Psoas muscle (tissue), 8 donors: ENCODE measurements at places on chromosomes 2 and 18.

- no peak for DNase-seq
Measured at GRCh38 chr2:39232141-39232540, 11.6 kb downstream of the CDKL4 start.

DNA sequence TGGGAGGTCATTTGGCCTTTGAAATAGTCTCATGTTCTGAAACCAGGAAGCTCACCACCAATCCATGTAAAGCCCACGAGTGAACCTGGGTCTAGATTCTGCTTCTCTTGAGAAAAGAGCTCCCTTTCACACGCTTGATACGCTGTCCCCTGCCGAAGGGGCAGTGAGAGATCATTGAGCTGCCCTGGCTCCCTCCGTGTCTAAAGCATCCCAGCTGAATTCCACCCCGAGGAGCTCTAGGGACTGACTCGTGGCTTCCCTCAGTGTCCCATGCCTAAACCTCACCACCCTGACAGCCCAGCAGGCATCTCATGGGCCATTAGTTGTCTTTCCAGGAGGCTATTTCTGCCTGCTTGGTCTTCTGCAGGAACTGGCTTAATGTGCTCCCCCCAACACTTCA is 68.6 kb downstream of the COL6A3 start:
- no peak for DNase-seq

DNA sequence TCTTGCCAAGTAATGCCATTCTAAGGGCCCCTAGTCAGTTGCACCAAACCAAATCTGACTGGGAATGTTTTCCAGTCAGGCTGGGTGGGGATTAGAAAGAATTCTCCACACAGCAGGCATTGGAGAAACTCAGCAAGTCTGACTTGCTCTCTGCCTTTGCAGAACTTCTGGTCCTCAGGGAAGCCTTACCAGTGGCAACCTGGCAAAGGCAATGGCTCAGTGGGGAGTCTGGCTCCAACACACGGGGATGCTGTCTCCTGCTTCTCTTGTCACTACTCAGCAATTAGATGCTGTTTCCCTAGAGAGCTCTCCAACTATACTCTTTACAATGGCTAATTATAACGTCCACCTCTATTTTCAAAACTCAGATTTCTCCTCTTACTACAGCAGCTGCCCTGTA is 810.7 kb downstream of the LRRTM4 start:
- no peak for DNase-seq

- no peak for DNase-seq
Measured at GRCh38 chr2:177183860-177184259, 28.7 kb upstream of the HNRNPA3 start.

DNA sequence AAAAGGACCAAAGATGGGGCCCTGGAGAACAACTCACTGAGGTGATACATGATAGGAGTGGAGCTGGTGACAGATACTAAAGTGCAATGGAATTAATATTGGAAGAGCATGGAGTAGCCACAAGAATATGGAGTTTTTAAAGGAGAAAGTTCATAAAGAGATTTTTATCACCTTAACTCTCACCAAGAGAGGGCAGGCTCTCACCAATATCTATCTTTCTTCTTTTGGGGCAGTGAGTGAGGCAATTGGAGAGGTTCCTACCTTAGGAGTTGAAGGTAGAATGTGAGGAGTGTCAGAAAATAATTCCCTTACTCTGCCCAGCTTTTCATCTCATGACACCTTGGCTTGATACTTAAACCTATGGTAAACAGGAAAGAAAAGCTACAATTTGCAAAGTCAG is 233.7 kb upstream of the CWC22 start:
- DNase-seq = no peak

DNA sequence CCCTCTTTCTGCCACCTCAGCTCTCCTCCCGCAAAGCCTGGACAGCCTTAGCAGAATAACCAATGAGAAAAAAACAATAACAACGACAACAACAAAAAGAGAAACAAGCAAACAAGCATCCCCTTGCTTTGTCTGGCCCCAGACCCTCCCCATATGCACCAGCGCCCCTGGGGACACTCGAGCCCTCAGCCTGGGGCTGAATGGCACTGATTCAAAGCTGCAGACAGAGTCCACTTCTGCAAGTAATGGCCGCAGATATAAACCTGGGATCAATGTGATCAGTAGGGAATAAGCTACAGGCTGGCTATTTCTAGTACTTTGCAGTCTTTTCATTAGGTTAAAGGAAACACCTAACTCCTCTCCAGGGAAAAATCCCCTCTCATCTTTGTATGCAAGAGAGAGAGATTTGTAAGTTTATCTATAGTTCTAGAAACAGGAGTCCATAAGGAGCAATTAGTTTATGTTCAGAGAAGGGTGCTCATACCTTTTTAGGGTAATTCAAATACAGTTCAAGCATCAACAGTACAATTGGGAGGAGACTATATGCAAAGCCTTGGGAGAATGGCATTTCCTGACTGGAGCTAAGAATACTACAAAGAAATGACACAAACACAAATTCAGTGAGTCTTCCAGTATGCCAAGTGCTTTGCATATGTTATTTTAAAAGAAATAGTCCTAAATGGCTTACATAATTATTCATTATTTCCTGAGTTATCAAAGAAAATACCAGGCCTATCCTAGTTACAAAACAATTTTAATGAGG is 122.3 kb upstream of the DDX18 start:
- no peak for DNase-seq

DNA sequence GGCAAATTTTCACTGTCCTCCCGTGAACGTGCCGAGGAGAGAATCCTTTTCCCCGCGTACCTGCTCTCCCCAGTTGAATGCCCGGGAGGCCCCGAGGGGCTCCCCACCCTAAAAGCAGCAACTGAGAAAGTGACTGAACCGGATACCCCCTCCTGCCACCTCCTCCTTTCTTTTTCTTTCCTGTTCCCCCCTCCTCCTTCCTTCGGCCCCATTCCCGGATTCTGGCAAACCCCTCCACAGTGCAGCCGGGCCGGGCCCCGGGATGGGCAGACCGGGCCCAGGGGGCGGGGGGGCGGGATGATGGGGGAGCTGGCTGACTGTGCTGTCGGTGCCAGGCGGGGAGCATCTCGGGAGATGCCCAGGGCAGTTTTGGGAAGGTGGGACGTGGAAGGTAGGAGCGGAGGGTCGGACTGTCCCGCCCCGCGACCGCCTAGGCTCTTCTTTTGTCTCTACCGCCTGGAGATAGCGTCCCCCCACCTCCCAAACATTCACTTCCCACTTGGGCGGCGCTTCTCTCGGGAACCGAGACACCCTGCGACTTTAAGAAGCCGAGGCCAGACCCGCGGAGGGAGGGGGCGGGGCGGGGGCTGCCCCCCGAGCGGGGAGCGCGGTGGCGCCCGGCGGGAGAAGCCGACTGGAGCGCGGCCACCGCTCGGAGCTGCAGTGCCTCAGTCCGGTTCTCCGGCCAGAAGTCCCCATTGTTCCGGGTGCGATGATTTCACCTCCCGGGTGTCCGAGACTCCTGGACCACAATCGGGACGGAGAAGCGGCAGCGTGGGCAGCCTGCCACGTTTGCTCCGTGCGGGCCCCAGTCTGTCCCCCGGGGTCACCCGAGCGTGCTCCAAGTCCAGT is 8.2 kb downstream of the DLX2 start:
- no peak for DNase-seq

DNA sequence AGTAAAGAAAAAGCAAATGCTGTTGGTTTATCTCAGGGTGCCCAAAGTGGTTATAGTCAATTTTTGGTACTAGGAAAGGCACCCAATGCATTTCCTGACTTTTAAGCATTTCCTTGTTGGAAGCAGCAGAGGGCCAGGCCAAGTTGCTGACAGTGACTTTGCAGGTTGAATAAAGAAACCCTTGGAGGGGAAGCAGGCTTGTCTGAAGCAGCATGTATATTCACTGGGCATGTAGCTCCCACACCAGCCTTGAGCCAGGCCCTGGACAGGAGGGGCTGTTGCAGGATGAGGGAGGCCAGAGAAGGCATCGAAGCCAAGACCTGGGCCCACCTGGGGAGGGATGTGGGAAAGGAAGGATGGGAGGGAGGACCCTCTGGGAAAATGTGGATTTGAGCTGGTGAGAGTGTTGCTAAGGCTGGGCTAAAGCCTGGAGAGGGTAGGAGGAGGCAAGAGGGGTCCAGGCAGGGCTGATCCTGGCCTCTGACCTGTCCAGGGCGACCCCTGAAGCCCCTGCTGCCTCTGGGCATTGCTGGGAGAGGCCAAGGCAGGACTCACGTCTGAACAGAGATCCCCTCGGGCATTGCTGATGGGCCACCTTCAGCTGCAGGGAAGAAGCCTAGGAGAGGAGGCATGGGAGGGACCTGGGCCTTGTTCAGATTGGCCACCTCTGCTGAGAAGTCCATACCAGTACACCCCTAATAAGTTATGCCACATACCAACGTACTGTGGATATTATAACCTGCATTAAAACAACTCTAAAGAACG is 79.6 kb downstream of the STPG4 start:
- DNase-seq = no peak

GRCh38 chr2:239917125-239917956 is 107.8 kb downstream of the NDUFA10 start:
- no peak for DNase-seq

DNA sequence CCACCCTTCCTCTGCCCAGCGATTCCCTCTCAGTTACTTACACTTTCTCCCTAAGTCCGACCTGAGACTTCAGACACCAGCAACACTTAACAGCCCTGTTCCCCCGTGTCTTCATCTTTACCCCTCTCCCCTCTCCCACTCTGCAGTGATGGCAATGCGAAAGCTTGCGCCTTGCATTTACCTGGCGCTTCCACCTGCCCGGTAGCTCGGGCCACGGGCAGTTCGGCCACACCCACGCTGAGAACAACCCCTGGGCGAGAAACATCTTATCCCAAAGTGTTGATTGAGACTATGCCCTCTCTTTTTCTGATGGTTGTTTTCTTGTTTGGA is 558 bp downstream of the DNAJC10 start:
- no peak for DNase-seq

GRCh38 chr2:241122376-241123002 is 20.4 kb upstream of the MTERF4 start:
- DNase-seq = no peak

GRCh38 chr2:210363876-210364275 is 48.9 kb upstream of the MYL1 start:
- no peak for DNase-seq

GRCh38 chr2:83915381-83915780 is 543.7 kb downstream of the SUCLG1 start:
- DNase-seq = no peak

DNA sequence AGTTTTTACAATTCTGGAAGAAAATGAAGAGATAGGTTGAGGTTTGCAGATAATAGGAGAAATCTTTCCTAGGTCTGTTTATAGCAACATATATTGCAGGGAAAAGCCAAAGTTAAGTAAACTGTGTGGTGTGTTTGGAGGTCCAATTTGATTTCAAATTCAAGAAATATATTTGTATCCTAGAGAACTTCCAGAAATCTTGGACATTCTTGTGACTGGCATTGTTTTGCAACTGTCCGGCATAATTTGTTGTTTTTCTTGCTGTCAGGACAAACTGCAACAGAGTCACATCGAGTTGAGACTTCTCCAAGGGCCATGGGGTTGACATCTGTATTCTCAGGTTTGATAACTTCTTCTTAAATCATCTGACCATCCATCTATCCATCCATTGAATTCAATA is 170.9 kb upstream of the ZEB2 start:
- no peak for DNase-seq

GRCh38 chr2:233480490-233481202 is 85.9 kb downstream of the USP40 start:
- DNase-seq = peak; percentile 82

DNA sequence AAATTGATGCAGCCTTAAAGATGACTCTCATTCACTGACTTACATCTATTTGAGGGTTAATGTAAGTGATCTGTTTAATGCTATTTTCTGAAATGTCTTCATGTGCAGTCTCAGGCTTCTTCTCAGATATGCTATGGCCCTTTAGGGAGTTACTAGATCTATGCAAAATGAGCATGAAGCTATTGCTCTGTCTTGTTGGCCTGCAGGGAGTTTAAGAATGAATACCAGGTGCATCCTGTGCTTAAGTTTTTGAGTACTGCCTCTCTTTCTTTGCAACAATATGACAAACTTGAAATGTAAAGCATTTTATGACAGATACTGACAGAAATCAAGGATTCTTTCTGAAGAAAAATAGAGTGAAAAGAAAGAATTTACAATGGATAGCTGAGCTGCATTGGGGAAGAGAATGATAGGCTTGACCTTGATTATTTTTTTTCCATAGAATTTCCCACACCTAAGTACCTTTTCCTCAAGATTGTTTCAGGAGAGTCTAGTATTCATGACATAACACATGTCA is 1058.3 kb upstream of the TMEFF2 start:
- no peak for DNase-seq

DNA sequence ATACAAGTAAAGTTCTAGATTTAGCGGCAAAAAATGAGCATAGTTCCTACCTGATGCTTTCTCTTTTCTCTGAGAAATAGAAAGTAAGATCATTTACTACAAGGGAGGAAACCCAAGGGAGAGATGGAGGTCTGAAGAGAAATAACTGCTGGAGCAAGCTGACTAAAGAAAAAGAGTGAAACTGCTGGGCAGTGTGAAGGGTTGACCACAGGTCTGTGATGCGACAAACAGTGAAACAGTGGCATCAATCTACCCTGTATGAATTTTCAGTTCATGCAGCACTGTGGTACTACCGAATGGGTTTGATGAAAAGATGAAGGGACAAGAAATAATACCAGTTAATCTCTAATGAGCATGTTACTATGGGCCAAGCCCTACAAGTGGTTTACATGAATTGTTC is 52.2 kb downstream of the CUL3 start:
- DNase-seq = no peak

- no peak for DNase-seq
Measured at GRCh38 chr2:184053326-184053725, 545.0 kb upstream of the ZNF804A start.

GRCh38 chr2:228039752-228040534 is 141.5 kb downstream of the SPHKAP start:
- DNase-seq = no peak

DNA sequence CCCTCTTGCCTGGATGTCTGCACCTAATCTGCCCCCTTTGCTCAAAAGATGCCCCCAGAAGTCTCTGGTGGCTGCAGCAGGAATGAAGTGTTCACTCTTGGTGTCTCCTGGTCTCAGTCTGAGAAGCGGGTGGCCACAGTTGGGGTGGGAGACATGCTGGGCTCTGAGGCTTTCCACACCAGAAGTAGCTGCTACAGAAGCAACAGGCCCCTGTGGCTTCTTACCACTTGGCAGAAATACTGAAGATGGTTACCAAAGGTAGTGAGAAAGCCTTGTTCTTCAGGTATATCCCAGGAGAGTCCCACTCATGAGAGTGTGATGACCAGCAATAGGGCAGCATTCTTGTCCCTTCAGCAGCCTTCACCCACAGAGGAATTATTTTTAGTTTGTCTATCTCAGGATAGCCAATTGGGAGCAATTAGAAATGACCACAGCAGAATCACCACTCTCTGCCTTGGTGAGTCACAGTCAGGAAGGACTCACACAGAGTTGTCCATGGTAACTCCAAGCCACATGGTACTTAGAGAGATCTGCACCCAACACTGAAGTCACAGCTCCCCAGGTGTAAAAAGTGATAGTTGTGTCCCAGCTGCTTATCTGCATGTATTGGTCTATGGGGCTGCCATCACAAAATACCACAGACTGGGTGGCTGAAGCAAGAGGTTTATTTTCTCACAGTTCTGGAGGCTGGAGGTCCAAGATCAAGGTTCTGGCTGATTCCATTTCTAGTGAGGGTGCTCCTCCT is 169.8 kb upstream of the ID2 start:
- DNase-seq = no peak
